Transverse colon (tissue), 4 donors: ENCODE measurements at places on chromosomes 12 and 14.

DNA sequence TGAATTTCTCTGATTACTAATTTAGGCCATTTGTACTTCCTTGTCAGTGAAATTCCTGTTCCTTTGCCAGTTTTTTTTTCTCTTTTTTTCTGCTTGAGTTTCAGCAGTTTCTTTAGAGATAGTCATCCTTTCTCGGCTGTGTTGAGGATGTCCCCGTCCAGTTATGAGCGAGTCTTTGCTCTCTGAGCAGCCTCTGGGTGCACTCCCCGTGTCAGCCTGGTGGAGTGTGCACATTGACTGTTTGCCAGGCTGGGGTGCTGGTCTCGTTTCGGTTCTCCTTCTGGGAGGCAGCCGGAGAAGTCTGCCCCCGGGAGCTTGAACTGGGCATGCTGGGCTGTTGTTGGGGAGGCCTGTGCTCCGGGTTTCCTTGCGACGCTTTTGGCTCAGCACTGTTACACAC lies 3.0 kb downstream of the PACS2 start:
- no peak for DNase-seq

- DNase-seq = no peak
These were observed 13.4 kb downstream of the CKAP4 start for GRCh38 chr12:106234449-106234848.

DNA sequence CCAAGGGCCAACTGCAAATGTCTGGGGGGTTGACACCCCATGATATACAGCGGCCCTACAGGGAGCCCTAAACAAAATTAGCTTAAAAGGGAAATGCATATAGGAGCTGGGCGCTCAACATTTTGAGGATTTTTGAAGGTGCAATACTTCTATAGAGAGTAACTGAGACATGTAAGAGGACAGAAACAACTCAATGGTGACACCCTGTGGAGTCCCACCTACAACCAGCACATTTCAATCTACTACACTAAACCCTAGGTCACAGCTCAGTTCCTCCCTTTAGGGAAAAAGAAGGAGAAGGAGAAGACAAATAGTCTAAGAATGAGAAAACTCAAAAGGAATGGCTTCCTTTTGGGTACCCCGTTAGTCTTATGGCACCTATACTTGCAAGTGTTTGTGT lies 1010.5 kb upstream of the NOVA1 start:
- DNase-seq = no peak

DNA sequence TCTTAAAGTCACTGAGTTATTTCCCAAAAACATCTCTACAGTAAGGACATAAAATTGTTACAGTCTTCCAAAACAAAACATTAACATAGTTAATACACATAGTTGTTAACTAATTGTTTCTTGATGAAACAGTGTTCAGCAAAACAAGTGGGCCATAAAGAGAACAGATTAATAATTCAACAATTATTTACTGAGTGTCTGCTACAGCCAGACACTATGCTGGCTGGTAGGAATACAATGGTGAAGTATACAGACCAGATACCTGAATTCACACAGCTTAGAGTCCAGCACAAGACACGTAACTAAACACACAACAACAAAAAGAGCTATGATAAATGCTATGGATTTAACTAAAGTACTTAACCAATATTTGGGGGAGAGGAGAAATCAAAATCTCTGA lies 47.0 kb downstream of the PPP1R12A start:
- DNase-seq = no peak
